ENCODE measurements at places on chromosomes 6 and 20.
A peak's percentile ranks its signal among the peaks of the same experiment; 100 is the strongest.

- DNase-seq: no peak
Measured at GRCh38 chr20:17904027-17904426, 64.6 kb downstream of the SNX5 start.

DNA sequence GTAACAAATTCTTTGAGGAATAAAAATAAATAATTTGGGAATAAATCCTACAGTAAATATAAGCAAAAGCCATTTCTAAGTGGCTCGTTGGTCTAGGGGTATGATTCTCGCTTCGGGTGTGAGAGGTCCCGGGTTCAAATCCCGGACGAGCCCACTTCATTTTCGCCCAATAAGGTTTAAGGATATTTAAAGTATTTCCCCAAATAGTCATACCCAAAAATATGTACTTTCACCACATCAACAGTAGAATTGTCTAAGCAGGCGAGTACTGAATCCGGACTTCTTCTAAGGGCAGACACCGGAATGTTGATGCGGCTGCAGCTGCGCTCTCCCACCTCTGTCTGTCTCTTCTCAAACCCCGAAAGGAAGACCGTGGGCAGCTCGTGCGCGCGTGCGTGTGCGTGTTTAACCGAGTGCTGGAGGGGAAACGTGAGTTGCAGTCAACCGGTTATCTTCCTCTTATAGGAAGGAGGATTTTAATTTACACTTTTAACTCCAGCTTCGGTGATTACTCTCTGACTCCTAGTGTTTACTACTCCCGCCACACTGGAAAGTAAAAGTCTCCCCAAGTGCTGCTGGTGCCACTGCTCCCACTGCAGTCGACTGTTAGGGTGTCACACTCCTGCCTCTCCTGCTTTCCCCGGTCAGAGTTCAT, 155.7 kb upstream of the PRSS16 start:
- DNase-seq: peak; percentile 27

- no peak for DNase-seq
Measured at GRCh38 chr6:30612687-30613248, 4.3 kb downstream of the PPP1R10 start.

GRCh38 chr6:34544776-34545471, 11.2 kb downstream of the SPDEF start:
- DNase-seq: no peak
